ENCODE measurements at places on chromosomes 12 and 14. TPM values are rescaled to one million over a fixed set of nuclear protein-coding genes. Genes with fewer than 3 reads are reported as not detected.

GRCh38 chr12:110776410-110776809 is 33.7 kb upstream of the PPP1CC start:
- no peaks in the 10 kb centered on the region for H3K4me1 ChIP-seq
- no peaks in the 10 kb centered on the region for H3K27me3 ChIP-seq
- DNase-seq = no peak
- no peak overlapping the region for H3K27ac ChIP-seq
- no peak overlapping the region for H3K4me3 ChIP-seq
- H3K36me3 ChIP-seq = no peaks in the 10 kb centered on the region

Gene ATG14
- 7.1 TPM for total RNA-seq

- no peaks in the 10 kb centered on the region for H3K36me3 ChIP-seq
- no peaks in the 10 kb centered on the region for H3K27me3 ChIP-seq
- no peak overlapping the region for H3K4me3 ChIP-seq
- H3K4me1 ChIP-seq = no peaks in the 10 kb centered on the region
- peak overlapping the region; percentile 49 for H3K27ac ChIP-seq
Observed at GRCh38 chr12:12872934-12873275, 18.5 kb upstream of the GPRC5A start.

DNA sequence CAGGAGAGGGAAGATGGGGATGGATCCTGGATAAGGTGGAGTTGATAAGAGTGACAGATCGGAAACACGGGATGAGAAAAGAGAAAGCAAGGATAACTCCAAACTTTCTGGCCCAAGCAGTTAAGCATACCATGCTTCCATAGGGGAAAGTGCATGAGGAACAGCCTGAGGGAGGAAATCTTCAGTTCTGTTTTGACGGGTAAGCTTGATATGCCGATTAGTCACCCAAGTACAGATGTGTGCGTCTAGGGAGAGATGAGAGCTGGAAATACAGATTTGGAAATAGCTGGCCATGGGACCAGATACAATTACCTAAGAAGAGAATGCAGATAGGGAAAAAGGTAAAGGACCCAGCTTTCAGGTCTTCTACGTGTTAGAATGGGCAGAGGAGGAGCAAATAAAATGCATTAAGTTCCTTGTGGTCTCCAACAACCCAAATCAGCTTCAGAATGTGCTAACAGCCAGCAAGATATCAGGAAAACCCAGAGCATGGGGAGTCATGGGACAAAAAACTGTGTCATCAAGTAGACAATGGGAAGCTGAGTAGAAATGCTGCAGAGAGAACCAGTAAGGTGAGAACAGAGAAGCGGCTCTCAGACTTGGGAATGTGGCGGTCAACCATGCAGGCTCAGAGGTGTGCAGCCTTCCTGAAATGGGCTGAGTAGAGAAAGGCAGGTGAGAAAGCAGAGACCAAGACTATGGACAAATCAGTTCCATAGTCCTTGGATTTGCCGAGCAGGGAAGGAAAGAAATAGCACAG is 56.3 kb downstream of the PPP1R36 start:
- no peak overlapping the region for H3K4me3 ChIP-seq
- no peaks in the 10 kb centered on the region for H3K36me3 ChIP-seq
- no peak overlapping the region for H3K27ac ChIP-seq
- H3K27me3 ChIP-seq = peaks cover 19% of the 10 kb centered on the region

DNA sequence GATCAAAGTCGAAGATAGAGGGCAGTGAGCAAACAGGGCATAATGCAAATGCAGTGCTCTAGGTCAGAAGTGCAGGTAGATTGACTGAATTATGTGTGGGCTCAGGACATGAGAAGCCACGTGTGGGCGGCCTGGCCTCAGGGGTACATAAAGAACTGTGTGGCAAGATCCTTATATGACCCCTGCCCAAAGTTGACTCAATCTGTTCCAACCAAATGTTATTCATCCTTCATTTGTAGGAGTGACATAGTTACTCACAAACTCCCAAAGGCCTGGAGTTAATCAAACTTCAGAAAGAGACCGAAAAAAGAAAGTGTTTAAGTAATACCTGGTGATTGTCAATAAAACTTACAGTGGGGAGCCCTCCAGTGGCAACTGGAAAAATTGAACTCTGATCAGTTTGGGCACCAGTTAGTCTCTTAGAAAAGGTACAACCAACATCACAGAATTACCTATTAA is 150.4 kb upstream of the FAR2 start:
- DNase-seq = no peak
- no peaks in the 10 kb centered on the region for H3K27me3 ChIP-seq
- H3K36me3 ChIP-seq = no peaks in the 10 kb centered on the region
- H3K4me3 ChIP-seq = no peak overlapping the region

DNA sequence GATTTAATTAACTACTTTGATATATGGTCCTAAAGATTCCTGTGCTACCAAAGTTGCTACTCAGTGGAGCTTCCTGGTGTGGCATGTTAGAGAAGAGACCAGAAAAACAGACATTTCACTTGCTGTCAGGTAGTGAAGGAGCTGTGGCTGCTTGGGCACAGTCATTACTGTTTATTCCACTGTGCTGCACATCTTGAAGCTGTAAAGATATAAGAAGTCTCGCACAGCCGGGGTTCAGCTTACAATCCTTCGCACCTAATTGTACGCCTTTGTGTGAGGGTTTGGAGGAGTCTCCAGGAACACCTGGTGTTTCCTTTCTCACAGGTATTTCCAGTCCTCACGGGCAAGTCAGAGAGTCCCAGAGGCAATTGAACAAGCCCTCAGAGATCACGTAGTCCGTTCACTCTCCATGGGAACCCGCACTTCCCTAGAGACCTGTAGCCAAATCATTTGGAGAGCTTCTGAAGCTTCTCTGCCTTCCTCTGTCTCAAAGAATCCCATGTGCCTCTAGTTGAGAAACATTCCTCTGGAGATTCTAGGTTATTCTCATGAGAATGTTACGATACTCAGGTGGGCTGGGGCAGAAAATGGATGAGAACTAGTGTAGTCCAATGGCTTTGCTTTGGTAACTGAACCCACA is 4.1 kb downstream of the EVL start:
- no peak for DNase-seq
- no peaks in the 10 kb centered on the region for H3K27me3 ChIP-seq
- H3K27ac ChIP-seq = no peak overlapping the region

Gene WNT1
- total RNA-seq = not detected

DNA sequence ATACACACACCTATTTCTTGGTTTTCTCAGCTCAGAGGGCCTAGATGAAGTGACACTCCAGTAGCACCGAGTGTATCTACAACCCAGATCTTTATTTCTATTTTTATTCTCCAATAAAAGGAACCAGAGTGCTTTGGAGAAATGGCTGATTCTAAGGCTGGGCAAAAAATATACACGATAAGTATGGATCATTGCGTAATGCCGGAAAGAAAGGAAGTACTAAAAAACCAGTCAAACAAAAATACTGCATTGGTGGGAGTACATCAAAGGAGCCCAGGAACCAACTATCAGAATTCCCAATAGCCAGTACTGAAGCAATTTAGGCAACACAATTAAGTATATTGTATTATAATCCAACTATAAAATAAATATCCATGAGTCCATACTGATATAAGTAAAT is 400.9 kb upstream of the CCDC196 start:
- H3K27ac ChIP-seq = no peak overlapping the region
- no peaks in the 10 kb centered on the region for H3K4me1 ChIP-seq
- DNase-seq = no peak
- no peaks in the 10 kb centered on the region for H3K27me3 ChIP-seq
- H3K4me3 ChIP-seq = no peak overlapping the region

DNA sequence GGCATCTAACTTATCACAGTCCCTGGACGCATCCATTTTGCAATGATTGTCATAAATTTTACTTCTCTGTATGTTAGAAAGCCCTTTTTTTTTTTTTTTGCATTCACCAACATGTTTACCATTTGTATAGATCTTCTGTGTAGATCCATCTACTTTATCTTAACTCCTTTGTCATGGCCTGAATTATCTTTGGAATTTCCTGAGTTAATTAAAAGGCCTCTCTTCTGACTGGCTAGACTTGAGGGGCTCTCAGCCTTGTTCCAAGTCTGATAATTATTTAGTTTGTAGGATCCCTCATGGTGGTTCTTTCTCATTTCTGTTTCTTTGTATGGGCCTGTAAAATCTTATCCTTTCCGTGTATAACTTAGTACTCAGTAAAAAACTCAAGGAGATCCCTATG is 387.0 kb downstream of the C12orf50 start:
- no peaks in the 10 kb centered on the region for H3K36me3 ChIP-seq
- no peak overlapping the region for H3K4me3 ChIP-seq
- no peak overlapping the region for H3K27ac ChIP-seq
- no peak for DNase-seq
- H3K27me3 ChIP-seq = no peaks in the 10 kb centered on the region

Gene TMEM179
- 0.73 TPM for total RNA-seq

- DNase-seq = no peak
- peaks cover 7% of the 10 kb centered on the region for H3K4me1 ChIP-seq
- H3K4me3 ChIP-seq = no peak overlapping the region
- no peaks in the 10 kb centered on the region for H3K36me3 ChIP-seq
- no peak overlapping the region for H3K27ac ChIP-seq
- H3K27me3 ChIP-seq = no peaks in the 10 kb centered on the region
Observed at GRCh38 chr12:62862259-62862881, 72.6 kb downstream of the PPM1H start.

DNA sequence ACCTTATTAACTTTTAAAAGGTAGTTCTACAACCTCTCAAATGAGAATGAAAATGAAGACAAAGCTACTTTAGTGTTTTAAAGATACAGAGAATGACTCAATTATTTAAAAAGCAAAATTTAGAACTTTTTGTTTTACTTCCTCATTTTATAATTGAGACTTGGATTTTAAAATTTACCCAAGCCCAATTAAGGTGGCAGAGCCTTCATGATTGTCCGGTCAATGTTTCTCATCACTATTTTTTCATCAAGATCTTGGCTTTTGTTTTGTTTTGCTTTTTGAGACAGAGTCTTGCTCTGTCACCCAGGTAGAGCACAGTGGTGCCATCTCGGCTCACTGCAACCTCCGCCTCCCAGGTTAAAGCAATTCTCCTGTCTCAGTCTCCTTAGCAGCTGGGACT is 32.7 kb downstream of the PPP4R3A start:
- no peaks in the 10 kb centered on the region for H3K27me3 ChIP-seq
- DNase-seq = no peak

DNA sequence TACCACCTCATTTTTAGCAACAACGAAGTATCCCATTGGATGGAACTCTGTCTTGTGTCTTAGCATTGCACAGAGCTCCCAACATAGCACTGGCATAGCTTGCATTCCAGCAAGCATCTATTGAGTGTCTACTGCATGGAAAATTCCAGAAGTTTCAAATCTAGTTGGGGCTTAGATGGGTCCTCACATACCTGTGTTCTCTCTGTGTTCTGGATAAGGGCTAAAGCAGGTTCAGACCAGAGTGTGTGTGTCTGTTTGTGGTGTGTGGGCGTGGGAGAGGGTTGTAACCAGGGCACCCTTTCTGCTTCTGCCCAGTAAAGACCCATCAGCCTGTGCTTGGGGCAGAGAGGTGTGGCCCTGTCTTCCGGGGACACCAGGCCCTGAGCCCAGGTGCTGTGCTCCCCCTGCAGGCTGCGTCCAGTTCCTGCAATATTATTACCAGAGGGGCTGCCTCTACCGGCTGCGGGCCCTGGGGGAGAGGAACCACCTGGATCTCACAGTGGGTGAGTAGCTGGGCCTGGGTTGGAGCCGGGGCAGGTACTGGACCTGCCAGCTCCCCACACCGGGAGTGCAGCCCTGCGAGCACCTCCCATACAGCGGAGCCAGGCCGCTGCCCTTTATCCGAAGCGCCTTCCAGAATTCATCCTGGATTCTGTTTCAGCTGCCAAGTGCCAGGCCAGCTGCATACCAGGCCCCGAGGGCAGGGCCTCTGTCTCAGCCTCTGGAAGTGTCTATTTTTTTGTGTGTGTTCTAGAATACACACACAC is 20.3 kb downstream of the RHOF start:
- no peaks in the 10 kb centered on the region for H3K27me3 ChIP-seq
- peak overlapping the region; percentile 28 for H3K27ac ChIP-seq
- peak; percentile 77 for DNase-seq
- H3K4me1 ChIP-seq = peaks cover 16% of the 10 kb centered on the region
- H3K36me3 ChIP-seq = no peaks in the 10 kb centered on the region

- H3K27me3 ChIP-seq = peaks cover 36% of the 10 kb centered on the region
- H3K36me3 ChIP-seq = no peaks in the 10 kb centered on the region
- DNase-seq = peak; percentile 37
- H3K4me3 ChIP-seq = no peak overlapping the region
- no peaks in the 10 kb centered on the region for H3K4me1 ChIP-seq
Observed at GRCh38 chr14:93888995-93889394, 38.1 kb upstream of the FAM181A start.

Gene CD69
- 6.5 TPM for total RNA-seq

Measured in left lung (tissue), 14 donors.